A549 treated with AZD2906 at 1 μM for 4 hours (cell line): ENCODE measurements at places on chromosomes 1 and 21. TPM values are rescaled to one million over a fixed set of nuclear protein-coding genes. Genes with fewer than 3 reads are reported as not detected.

The KCNJ9 gene
- not detected in 5 replicates for total RNA-seq

The TTLL10 gene
- not detected in 5 replicates for total RNA-seq

The AADACL3 gene
- not detected in 5 replicates for total RNA-seq

The PRAMEF17 gene
- not detected in 5 replicates for total RNA-seq

The SHISAL2A gene
- total RNA-seq: 0.46 to 0.84 TPM (median 0.50 TPM) in 5 replicates

The SPRR2F gene
- not detected in 5 replicates for total RNA-seq

The BACE2 gene
- 20.2 to 22.7 TPM (median 21.9 TPM) in 5 replicates for total RNA-seq

The OR10X1 gene
- not detected in 5 replicates for total RNA-seq

The SLC22A15 gene
- 0.45 to 1.0 TPM (median 0.60 TPM) in 5 replicates for total RNA-seq

The CFAP141 gene
- 0.37 TPM in 1 of 5 replicates, not detected in the others for total RNA-seq

The POU3F1 gene
- total RNA-seq: 0.03 to 0.06 TPM in 2 of 5 replicates, not detected in the others
